ENCODE measurements at places on chromosomes 16 and 17.

GRCh38 chr16:64391063-64391600, 730.7 kb downstream of the CDH11 start:
- DNase-seq, result no peak

- peak; percentile 26 for DNase-seq
These were observed 92.4 kb downstream of the RPGRIP1L start for GRCh38 chr16:53611179-53611696.

DNA sequence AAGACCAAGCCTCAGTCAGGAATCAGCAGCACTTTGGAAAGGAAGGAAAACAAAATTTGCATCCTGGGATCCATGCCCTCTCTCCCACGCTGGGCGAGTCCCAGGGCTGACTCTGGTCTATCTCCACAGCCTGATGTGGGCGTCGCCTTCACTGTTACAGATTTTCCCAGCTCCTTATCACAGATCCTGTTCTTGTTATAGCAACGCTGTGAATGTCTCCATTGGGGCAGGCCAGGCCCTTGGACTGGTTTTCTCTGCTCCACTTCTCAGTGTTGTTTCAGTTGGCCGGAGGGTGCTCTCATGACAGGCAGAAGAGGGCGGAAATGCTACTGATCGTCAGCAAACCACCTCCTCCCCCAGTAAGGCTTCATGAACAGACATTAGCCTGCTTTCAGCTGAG, 127.9 kb upstream of the CDH11 start:
- peak; percentile 63 for DNase-seq

GRCh38 chr16:27242868-27243590, 25.5 kb downstream of the NSMCE1 start:
- DNase-seq, result peak; percentile 36

GRCh38 chr16:30342751-30343490, 12.2 kb downstream of the CD2BP2 start:
- no peak for DNase-seq

DNA sequence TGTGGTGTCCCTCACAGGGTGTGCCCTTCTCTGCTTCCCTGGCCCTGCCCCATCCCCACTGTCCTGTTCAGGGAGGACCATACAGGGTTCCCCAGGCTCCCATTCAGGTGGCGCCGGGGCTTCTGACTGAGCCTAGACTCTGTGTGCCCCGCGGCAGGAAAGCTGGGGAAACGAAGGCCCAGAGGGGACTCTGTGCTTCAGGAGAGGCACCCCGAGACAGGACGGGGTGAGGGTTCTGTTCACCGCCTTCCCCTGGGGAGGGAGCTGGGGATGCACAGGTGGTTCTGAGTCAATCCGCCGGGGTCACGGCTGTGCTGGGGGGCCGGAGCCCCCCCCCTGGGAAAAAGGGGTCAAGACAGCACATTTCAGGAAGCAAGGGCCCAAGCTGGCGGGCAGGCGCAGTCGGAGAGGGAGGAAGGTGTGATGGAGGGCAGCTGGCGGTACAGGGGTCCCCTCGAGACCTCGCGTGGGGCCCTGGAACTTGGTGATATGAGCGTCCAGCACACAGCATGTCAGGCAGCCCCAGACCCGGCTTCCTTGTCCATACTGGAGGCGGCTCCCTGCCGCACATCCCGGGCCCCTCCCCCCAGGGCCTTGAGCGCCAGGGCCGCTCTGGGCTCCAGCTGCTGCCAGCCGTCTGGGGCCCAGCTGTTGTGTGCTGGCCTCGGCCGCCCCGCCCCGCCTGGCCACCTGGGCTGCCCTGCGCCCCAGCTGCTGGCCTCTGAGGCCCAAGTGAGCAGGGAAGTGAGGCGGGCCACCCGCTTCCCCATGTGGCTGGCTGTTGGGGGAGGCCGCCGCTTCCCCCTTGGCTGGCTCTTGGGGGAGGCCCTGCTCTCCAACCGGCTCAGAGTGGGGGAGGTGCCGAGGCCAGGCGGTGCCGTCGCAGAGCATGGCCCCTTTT, 5.6 kb upstream of the NOTUM start:
- peak; percentile 77 for DNase-seq

DNA sequence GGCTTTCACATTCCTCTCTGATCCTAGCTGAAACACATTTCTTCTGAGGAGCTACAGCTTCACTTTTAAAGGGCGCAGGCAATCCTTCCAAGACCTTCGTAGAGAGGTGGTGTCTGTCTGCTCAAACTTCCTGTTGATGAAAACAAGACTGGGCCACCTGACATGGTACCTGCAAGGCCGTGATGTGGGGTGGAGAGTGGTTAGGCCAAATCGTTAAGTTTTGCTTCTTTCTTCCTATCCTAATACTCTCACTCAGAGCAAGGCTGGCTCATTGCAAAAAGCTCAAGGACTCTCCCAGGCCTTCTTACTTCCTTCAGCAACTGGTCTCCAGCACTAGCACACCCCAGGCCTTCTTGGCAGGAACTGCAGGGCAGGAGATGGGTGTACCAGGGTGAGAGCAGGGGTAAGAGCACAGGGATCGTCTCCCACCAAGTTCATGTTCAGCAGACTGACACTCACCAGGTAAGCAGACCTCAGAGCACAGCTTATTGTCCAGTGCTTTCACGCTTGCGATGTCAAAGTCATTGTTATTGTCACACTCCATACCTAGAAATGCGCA, 10.9 kb upstream of the FOXJ1 start:
- no peak for DNase-seq

GRCh38 chr17:17346428-17347233, 43.5 kb downstream of the NT5M start:
- DNase-seq, result no peak

- peak; percentile 70 for DNase-seq
These were observed 89.8 kb downstream of the KATNIP start for GRCh38 chr16:27639561-27640276.

- DNase-seq, result peak; percentile 30
These were observed 13.5 kb upstream of the DYNLRB2 start for GRCh38 chr16:80527297-80527696.

DNA sequence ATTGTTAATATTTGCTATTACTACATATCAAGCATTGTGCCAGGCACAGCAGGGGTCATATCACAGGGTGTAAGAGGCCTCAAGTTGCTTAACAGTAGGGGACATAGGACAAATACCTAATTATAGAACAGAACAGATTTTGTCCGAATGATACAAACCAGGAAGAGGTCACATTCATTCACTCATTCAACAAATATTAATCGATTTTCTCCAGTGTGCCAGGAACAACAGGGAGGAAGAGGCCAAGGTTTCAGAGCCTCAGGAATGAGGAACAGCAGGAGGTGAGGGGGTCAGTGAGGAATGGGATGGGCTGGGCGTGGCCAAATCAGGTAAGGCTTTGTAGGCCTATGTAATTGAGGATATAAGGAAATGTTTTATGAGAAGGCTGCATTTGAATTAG, 11.2 kb upstream of the CHST4 start:
- DNase-seq, result no peak

- DNase-seq, result no peak
These were observed 26.0 kb upstream of the ADCY9 start for GRCh38 chr16:4142268-4142667.

DNA sequence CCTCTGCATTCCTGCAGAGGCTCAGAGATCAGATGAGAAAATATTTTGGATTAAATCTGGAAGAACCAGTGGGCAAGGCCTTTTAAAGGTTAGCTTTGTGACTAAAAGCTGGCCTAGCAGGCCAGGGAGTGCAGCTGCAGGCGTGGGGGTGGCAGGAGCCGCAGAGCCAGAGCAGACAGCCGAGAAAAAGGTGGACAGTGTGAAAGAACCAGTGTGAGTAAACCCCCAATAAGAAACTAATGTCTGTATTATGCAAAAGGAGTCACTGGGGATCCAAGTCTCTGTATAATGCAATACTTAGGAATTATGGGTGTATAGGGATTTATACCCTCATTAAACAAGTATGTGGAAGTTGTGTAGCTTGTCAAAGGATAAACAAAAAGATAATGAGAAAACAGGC, 21.4 kb upstream of the SPACA3 start:
- DNase-seq, result no peak

DNA sequence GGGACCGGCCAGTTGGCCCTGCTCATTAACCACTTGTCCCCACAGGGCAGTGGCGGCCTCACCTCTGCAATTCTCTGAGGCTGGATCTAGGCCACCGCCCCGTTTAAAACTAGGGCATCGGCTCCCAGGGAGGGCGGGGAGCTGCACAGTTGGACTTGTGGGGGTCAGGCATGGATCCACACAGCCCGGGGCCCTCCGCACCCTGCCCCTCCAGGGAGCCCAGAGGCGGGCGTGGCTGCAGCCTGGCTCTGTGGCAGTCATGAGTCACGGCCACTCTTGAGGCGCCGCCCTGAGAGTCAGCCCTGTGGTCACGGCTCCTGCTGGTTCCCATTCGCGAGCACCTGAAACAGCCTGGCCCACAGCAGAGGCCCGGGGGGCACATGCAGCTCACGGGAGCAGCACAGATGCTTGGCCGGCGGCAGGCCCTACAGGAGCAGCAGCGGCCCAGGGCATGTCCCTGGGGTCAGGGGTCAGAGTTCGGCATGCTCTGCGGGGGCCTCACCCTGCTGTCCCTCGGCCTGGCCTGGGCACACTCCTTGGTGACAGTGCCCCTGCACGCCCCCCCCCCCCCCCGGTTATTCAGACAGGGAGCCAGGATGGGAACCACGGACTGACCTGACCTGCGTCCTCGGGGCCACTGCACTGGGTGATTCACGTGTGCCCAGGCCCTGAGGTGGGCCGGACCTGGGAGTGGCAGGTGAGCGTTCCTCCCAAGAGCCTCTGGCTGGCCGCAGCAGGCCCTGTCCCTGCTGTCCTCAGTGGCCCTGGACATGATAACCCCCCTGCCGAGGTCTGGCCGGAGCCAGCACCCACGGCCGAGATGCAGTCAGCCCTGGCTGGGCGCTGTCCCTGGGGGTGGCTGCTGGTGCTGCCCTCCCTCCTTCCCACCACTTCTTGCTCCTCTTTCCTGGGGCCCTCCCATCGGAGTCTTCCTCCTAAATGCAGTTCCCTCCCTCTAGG, 8.2 kb downstream of the CAPN15 start:
- no peak for DNase-seq

- DNase-seq, result no peak
These were observed 48.0 kb upstream of the NDRG4 start for GRCh38 chr16:58451945-58452401.

DNA sequence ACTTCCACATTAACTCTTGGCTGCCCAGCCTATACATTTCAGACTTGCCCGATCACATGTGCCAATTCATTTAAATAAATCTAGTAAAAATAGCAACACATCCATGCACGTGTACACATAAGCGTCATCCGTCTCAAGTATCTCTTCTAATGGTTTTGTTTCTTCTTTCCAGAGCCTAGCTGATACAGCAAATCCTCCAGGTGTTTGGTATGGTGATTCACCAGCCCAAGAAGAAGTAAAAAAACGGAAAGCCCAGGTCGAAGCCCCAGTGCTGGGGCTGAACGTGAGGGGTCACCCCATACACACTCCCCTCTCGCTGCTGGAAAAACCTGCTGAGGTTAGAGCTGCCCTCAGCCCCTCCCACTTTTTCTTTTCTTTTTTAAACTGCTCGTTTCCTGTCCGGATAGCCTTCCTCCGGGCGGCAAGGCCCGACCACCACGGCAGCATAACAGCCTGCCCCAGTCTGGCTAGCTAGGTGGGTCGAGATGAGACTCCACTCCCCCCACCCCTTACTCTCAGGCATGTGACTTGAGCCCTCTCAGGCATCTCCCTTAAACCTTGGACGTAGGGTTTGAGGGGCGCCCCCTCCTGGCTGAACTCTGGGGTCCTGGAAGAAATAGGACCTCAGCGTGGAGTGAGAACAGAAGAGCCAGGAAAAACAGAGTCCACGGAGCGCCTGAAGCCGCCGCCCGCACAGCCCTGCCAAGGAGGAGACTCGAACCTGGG, 13.9 kb upstream of the OR1F1 start:
- DNase-seq, result peak; percentile 89

DNA sequence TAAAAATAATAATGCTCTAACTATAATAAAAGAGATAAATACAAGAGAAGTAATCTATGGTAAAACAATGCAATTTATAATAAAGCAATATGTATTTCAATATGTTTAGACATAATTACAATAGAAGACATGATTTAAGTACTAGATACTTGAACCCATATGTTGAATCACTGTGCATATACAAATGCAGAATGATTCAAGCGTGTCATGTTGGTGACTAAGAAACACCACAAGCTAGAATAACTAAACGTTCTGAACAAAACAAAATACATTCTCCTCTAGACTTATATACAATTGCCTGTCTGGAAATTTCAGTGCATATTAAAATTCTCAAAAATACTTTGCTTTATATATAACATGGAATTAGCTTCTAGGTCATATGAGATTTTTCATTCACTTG, 11.2 kb downstream of the TADA2A start:
- DNase-seq, result no peak

DNA sequence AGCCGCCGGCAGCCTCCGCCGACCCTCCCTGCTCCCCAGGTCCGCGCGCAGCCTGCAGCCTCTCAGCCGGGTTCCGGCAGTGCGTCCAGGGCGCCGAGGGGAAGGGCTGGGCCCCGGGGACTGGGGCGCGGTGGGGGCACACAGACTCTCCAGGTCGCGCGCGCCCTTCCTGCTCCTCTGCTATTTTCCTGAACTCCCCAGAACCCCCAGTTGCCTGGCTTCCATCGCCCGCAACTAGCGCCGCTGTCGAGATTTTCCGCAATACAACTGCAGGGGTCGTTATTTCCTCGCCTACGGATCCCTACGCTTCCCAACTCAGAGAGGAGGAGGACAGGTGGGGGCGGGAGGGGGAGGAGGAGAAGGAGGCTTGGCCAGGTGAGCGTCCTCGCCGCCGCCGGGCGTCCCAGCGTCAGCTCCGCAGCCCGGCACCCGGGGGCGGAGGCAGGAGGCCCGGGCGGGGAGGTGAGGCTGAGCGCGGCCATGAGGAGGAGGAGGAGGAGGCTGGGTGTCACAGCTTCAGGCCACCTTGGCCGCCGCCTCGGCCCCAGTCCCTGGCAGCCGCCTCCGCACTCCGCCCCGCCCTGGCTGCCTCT, at the start of gene CA10:
Gene CA10, minus strand, starts transcription at position 265 of the 593 bp plus-strand sequence.
- DNase-seq, result peak; percentile 43

DNA sequence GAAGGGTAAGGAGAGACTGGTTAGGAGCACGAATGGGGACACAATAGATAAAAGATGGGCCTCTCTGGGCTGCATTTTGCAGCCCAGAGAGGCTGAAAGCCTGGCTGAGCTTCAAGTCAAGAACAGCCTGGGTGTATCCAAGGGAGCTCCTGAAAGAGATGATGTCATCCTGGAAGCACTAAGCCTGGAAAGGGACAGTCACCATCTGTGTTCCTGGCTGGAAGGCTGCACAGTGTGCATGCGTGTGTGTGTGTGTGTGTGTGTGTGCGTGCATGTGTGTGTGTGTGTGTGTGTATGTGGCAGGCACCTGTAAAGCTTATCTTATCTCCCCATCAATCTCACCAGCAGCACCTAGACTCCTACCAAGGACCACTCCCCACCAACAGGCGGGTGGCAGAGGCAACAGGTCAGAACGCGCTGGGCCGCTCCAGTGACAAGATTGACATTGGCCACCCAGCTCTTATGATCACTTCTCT, 44.1 kb downstream of the COG7 start:
- DNase-seq, result peak; percentile 16

GRCh38 chr17:10183931-10184930, 14.2 kb downstream of the GAS7 start:
- DNase-seq, result peak; percentile 79

DNA sequence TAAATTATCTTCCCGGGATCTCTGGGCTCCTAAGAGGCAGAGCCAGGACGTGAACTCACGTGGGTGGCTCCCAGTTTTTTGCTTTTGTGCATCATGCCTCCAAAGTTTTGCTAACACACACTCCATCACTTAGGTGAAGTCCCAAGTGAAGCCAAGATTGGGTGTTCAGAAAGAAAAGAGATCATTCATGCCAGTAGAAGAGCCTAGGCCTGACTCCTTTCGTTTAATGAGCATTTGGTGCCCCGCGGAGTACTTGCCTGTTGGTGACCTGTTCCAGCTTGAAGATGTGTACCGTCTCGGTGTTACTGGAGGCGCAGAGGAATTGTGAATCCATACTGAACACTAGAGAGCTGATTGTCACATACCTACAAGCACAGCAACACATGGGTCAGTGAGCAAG, 24.1 kb downstream of the WIPI1 start:
- DNase-seq, result no peak
